Right lobe of liver (tissue), 6 donors: ENCODE measurements at places on chromosomes 1 and 21. TPM values are rescaled to one million over a fixed set of nuclear protein-coding genes. Genes with fewer than 3 reads are reported as not detected.

The MORN1 gene
- total RNA-seq: 3.6 TPM

DNA sequence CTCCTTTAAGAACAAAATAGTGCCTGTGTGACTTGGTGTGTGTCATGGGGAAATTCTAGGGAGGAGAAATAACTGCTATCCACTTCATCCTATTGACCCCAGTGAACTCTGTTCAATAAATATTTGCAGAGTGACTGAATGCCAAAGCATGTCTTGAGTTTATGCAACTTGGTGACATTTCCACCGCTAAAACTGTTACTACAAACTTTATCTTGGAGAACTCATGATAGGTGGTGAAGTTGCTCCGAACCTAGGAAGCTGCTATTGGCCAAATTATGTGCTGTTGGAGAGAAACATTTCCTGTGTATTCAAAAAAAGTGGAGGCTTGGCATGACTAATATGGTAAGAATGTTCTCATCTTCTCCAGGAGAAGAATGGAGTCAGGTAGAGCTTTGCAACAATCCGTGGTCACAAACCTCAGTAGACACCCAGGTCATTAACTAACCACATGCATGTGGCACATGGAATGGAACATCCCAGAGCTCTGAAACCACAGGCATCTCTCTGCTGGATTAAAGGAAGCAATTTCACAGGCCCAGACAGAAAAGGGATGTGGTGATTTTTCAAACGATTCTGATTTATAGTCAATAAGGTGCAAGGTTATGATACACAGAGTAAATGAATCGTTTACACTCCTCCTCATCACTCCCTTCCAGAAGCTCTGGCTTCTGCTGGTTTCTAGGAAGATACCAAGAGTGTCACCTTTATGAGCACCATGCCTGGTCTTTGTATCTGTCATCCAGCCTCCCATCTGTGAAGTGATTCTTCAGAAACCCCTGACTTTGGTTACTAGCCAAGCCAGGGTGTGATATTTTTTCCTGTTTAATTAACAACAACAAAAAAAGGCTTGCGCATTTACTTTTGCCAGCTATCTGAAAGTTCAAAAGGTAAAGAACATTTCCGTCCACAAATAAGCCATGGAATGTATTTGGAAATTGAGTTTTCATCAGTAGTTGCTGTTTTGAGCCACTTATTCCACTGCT, 361.1 kb downstream of the TGFB2 start:
- H3K27me3 ChIP-seq: no peaks in the 10 kb centered on the region
- no peak for DNase-seq
- H3K4me1 ChIP-seq: no peaks in the 10 kb centered on the region
- H3K36me3 ChIP-seq: no peaks in the 10 kb centered on the region
- no peak overlapping the region for H3K4me3 ChIP-seq

GRCh38 chr1:119805746-119806145, 5.5 kb downstream of the REG4 start:
- no peak overlapping the region for H3K4me3 ChIP-seq
- no peak for DNase-seq
- no peaks in the 10 kb centered on the region for H3K27me3 ChIP-seq
- no peak overlapping the region for H3K27ac ChIP-seq

GRCh38 chr1:76209238-76209637, 134.7 kb downstream of the ST6GALNAC3 start:
- no peak overlapping the region for H3K4me3 ChIP-seq
- H3K36me3 ChIP-seq: no peaks in the 10 kb centered on the region
- H3K27ac ChIP-seq: no peak overlapping the region
- no peak for DNase-seq
- H3K4me1 ChIP-seq: no peaks in the 10 kb centered on the region

GRCh38 chr1:32878183-32878582, 7.5 kb upstream of the FNDC5 start:
- DNase-seq: no peak
- no peak overlapping the region for H3K4me3 ChIP-seq
- no peaks in the 10 kb centered on the region for H3K27me3 ChIP-seq
